ENCODE measurements at places on chromosomes 5 and 9.

GRCh38 chr9:86275962-86276361 is 6.4 kb downstream of the ISCA1 start:
- no peak for DNase-seq

DNA sequence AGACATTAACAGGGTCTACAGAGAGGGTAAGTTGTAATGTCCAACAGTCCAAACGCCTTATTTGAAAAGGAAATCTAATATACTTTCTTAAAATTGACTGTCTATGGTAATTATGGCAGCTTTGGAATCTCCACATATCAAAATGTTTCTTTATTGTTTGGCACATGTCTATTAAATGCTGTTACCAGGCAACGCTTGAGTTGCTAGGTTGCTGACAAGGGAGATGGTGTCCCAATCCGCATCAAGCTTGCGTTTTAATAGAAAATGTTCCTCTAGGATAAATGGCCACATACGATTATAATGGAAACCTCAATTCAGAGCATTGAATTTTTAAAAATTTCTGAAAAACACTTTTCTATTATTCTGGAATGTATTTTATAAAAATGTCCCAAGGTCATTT is 9.2 kb downstream of the ANXA1 start:
- no peak for DNase-seq

- DNase-seq, result no peak
Measured at GRCh38 chr9:126985870-126986498, 71.4 kb downstream of the RALGPS1 start.

GRCh38 chr5:7754997-7755596 is 95.8 kb downstream of the CFAP90 start:
- peak; percentile 76 for DNase-seq

DNA sequence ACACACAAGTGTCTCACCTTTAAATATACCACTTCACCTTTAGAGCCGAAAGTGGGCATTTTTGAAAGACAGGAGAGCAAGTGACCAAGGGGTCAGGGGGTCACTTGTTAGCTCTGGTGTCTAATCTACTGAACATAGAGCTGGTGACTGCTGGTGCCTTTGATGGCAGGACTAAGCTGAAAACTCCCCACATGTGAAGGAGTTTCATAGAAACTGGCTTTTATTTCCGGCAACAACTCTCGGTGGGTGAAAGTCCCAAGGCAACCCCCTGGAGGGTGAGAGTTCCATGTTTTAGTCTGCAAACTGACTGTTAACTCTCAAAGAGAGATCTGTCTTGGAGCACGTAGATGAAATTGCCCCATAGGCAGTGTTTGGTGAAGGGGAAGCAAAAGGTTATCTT is 466.9 kb downstream of the DMRTA1 start:
- DNase-seq, result no peak

DNA sequence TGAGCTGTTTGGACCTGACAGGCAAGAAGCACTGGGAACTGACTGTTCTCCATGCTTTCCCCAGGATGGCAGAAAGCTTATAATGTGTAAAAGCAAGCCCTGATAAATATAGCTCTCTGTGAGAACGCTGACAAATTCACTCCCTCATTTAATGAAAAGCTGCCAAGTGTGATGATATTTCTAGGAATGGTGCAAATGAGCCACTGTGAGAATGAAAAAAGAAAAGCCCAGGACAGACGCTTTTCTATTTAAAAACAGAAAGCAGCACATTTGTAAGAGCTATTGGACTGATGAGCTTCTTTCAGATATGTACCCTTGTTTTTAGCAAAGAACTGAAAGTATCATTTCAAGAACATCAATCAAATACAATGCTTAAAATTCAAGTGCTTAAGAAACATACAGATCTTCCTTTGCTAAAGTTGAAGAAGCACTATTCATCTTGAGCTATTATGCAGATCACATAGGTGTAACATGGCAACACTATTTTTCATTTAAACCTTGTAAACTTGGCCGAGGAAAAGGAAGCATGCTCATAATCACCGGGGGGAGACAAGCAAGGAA is 842.6 kb upstream of the ACO1 start:
- DNase-seq, result no peak

- DNase-seq, result no peak
Measured at GRCh38 chr5:109161914-109162683, 247.7 kb downstream of the PJA2 start.

GRCh38 chr9:114025760-114026159 is 52.3 kb downstream of the AMBP start:
- DNase-seq, result no peak

- no peak for DNase-seq
Measured at GRCh38 chr5:137997726-137998213, 35.1 kb downstream of the FAM13B start.

GRCh38 chr5:19314840-19315239 is 673.2 kb downstream of the CDH18 start:
- no peak for DNase-seq

- no peak for DNase-seq
Measured at GRCh38 chr9:108553111-108553635, 302.6 kb downstream of the ACTL7B start.

DNA sequence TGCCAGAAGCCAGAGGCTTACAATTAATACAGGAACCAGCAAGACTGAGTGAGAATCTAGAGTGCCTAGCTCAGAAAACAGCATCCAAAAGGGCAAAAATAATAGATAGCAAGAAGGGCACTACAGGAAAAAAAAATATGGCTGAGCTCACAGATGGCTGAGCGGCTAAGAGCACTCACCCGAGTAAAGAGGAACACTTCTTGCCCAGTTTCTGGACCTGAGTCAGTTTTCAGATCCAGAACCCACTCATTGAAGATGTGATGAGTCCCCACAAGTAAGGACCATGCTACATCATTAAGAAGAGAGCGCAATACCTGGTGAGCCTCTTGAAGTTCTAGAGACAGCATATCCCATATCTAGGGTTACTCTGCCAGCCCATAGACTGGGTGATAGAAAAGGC is 65.5 kb upstream of the MAP3K1 start:
- no peak for DNase-seq

GRCh38 chr9:91086657-91087461 is 274.9 kb downstream of the AUH start:
- no peak for DNase-seq

GRCh38 chr5:135059000-135059923 is 25.2 kb upstream of the PITX1 start:
- DNase-seq, result peak; percentile 0

- no peak for DNase-seq
Measured at GRCh38 chr5:31936683-31937082, 237.4 kb downstream of the GOLPH3 start.

- DNase-seq, result peak; percentile 36
Measured at GRCh38 chr5:116938488-116938887, 363.9 kb upstream of the SEMA6A start.

- DNase-seq, result no peak
Measured at GRCh38 chr5:131258733-131259132, 5.1 kb upstream of the CDC42SE2 start.

- DNase-seq, result no peak
Measured at GRCh38 chr9:109934136-109934856, 154.3 kb downstream of the PALM2AKAP2 start.

GRCh38 chr9:135255841-135256580 is 168.5 kb downstream of the OLFM1 start:
- DNase-seq, result peak; percentile 4

- no peak for DNase-seq
Measured at GRCh38 chr5:86674069-86674468, 56.3 kb downstream of the COX7C start.

DNA sequence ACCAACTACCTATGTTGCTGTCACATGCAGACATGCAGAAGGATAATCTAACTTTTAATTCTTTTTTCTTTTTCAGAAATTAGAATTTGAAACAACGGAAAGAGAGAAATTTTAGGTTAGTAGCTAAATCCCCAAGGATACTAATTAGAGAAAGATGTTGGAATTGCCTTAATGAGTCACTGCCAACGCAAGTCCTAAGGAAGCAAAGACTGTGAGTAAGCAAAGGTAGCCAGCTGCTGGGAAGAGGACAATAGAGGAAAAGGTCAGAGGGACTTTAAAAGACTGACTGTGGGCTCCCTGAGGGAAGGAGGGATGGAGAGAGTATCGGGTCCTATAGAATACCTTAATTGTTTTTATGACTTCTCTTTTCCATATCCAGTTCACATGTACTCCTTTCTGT is 461.9 kb upstream of the PAPPA start:
- DNase-seq, result no peak

DNA sequence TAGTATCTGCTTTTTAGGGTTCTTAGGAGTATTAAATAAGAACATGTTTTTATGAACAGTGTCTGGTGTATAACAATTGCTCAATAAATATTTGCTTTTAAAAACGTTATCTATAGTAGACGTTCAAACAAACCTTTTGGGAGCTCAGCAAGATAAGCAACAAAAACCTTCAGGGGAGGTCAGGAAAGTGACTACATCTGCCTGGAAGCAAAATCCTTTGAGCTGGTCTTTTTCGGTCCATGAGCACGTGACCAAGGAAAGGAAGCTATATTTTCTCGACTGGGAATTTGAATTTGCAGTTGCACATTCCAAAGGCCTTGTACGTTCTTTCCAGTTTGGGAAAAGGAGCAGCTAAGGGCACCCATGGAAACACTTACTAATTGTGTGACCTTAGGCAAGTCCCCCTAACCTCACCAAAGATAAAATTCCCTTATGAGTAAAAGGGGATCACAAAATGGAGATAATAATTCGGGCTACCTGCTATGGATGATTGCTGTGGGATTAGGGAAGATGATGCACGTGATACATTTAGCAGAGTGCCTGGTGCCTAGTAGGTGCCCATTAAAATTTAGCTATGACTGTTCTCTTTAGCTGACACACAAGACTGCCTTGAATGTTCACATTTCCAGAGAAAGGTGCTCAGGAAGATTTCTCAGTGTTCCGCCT is 45.4 kb downstream of the PTTG1 start:
- DNase-seq, result no peak

Data from BE2C (cell line).